ENCODE measurements at places on chromosomes 13 and 19.

DNA sequence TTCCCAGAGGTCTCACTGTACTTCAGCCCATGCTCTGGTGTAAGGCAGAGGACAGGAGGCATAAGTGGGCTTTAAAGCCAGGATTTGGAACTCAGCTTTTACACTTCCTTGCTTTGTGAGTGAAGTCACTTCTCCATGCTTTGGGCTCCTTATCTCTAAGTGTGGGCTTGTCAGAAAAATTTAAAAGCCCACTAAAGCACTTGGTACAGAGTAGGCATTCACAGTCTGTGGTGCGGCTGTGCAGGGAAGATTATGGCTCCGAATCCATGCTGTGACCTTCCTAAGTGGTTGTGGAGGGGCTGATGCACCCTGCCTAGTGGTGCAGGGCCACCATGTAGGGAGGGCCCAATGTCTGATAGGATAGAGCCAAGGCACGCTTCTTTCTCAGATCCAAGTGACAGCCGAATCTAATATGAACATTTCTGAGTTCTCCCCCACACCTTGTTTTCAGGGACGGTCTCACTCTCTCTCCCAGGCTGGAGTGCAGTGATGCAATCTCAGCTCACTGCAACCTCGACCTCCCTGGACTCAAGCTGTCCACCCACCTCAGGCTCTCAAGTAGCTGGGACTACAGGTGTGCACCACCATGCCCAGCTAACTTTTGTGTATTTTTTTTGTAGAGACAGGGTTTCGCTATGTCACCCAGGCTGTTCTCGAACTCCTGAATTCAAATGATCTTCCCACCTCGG lies 6.9 kb downstream of the TIMM29 start:
- no peak for DNase-seq

DNA sequence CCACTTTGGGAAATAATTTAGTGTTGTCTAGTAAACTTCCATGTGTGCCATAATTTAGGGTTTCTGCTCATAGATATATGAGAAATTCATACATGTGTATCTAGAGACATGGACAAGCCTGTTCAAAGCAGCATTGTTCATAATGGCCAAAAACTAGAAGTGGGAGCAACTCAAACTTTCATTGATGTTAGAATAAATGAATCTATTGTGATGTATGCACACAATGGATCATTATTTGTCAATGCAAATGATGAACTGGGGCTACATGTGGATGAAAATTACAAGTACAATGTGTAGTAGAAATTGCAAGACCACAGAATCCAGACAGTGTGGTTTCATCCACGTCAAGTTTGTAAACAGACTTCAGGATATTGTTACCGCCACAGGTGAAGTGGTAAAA lies 284.7 kb downstream of the SLC7A1 start:
- DNase-seq: no peak

GRCh38 chr13:46035066-46035465 lies 17.5 kb downstream of the ZC3H13 start:
- no peak for DNase-seq

GRCh38 chr13:35596321-35597030 lies 120.0 kb upstream of the MAB21L1 start:
- DNase-seq: no peak

Data from cardiac muscle cell (in vitro differentiated cells and primary cell).